Endothelial cell (in vitro differentiated cells): ENCODE measurements at places on chromosomes 4 and X. TPM values are rescaled to one million over a fixed set of nuclear protein-coding genes. Genes with fewer than 3 reads are reported as not detected.

DNA sequence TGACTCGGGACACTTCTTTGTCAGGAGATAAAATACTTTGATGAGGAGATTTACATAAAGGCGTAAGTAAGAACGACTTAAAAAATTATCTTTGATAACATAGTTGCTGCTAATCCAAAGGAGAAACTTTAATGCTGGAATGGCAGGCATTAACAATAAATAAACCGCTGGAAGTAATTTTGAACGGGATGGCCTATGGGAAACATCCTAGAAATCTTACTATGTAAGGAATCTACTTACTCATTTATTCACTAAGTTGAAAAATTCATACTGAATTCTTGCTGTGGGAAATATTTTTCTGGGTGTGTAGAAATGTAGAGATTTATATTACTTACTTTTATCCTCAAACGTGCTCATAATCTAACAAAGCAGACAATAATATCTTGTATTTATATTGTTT is 425.7 kb upstream of the ZFP42 start:
- no peak for DNase-seq

DNA sequence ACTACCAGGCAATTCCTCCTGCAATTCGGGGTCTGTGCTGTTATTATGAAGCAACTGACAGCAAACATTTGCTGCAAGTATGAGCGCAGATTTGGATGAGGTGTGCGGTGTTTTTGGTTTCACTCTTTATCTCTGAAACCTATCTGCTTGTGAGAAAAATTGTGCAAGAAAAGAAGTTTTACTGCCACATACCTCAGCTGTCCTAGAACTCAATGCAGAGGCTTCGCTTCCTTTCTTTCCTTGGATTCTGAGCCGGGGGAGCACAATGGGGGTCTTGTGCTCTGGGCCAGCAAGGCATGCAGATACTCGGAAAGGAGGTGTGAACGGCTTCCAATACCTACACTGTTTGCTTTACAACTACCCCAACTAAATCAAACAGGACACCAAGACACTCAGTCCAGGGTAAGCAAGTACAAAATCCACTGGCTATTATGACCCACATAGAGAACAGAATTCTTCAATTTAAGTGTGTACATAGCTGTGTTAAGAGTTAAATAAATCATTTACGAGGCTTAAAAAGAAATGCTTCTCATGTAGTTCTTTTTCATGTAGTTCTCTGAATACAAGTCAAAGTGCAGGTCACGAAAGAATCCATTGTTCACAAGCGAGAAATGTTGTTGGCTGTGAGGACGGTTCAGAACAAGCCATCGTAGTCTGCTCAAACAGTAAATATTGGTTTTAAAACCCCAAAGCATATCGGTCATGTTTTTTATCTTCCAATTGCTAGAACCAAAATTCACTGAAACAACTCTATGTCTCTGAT is 1.1 kb downstream of the SORBS2 start:
- DNase-seq = no peak

- no peak for DNase-seq
Observed at GRCh38 chr4:111404673-111405072, 740.6 kb upstream of the FAM241A start.

DNA sequence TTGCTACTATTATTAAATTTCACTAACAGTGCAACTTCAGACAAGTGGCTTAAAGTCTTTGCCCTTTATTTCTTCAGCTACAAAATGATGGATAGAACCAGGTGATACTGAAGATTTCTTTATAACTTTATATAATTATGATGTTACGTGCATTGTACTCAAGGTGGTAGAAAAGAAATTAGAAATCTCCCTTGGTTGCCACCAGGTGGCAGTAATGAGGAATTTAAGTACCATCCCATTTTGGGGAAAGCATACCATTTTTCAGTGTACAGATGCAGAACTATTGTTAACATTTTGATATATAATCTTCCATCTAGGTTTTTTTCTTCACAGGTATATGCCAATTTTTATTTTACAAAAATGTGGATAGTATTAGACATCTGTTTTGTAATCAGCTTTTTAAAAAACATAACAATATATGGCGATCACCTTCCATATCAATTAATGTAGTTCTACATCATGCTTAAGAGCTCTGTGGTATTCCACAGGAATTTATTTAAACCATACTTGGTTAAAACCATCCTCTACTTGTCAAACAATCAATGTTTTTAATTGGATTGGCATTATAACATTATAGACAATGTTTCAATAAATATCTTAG is 37.7 kb upstream of the RAB33B start:
- DNase-seq = peak; percentile 15

GRCh38 chr4:3671571-3672464 is 94.4 kb upstream of the ADRA2C start:
- DNase-seq = no peak

DNA sequence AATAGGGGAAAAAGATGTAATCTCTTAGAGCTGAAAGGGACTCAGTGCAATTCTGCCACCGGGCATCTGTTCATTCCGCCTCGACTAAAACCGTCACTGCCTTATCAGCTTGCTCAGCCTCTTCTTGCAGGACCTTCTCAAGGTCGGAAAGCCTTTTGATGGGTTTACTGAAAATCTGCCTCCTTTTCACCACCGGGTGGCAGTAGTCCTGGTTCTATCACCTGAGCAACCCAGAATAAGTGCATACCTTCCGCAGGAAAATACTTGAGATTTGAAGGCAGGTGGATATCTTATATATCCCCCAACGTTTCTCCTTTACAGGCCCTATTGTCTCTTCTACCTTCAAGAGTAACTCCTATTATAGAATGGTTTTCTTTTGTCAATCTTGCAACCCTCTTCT is 103.4 kb upstream of the PAK3 start:
- DNase-seq = peak; percentile 12

DNA sequence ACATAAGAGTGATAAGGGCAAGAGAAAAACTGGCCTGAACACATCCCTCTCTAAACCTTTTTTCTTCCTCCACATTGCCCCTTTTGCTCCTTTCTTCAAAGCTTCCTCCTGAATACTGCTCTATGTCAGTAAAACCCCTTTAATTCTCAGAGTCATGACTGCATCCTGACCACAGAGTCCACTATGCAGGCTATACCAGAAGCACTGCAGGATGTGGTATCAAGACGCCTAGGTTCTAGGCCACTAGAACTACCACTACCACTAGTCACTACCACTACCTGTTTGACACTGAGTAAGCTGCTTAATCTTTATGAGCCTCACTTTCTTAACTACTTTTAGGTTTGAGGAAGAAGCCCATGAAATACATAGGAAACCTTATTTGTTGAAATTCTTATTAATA is 38.7 kb downstream of the ARHGEF9 start:
- DNase-seq = no peak

- peak; percentile 45 for DNase-seq
Observed at GRCh38 chrX:47573341-47574075, 8.7 kb upstream of the TIMP1 start.

GRCh38 chr4:123597586-123597985 is 201.0 kb downstream of the SPRY1 start:
- no peak for DNase-seq

DNA sequence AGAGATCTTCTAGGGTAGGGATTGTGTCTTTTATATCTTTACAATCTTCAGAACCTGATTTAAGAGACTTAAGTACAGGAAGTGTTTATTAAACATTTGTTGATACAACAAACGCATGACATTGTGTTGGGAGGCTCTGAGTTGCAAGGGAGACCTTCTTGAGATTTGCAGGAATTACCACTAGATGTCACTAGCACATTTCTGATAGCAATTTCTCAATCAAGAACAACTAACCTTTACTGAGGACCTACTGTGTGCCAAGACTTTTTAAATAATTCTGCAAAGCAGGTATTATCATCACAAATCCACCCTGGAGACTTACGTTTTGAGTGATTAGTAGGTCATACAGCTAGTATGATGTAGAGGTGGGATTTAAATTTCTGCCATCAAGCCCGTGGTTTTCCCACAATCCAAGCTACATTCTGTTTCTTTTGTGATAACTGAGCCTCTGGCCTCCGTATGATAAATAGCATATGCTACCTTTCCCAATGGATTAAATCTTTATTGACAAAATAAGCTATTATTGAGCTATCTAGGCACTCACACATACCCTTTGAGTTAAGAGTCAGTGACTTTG is 986.0 kb downstream of the CCSER1 start:
- no peak for DNase-seq

GRCh38 chr4:24642981-24643547 is 58.7 kb upstream of the DHX15 start:
- no peak for DNase-seq

GRCh38 chr4:1069394-1069793 is 44.0 kb downstream of the RNF212 start:
- DNase-seq = no peak

Gene SERPINA7
- total RNA-seq = not detected

Gene PQBP1
- 80.1 TPM for total RNA-seq

Gene UGT2A1
- total RNA-seq = not detected

Gene MAGEA12
- 4.3 TPM for total RNA-seq
